A549 treated with dexamethasone at 1 μM for 4 hours (cell line): ENCODE measurements at places on chromosomes 3 and 15. TPM values are rescaled to one million over a fixed set of nuclear protein-coding genes. Genes with fewer than 3 reads are reported as not detected.

Gene STAC
- 1.7 to 2.3 TPM (median 2.1 TPM) in 5 replicates for total RNA-seq

Gene MFN1
- 16.8 to 21.7 TPM (median 20.8 TPM) in 5 replicates for total RNA-seq

Gene CKMT1B
- total RNA-seq: 2.4 to 5.3 TPM (median 3.9 TPM) in 5 replicates

Gene STRA6
- total RNA-seq: 44.2 to 82.1 TPM (median 71.9 TPM) in 5 replicates

Gene UBAP1L
- 0.29 to 1.4 TPM (median 0.61 TPM) in 5 replicates for total RNA-seq

Gene TMEM207
- not detected in 5 replicates for total RNA-seq

Gene PSTPIP1
- 0.21 to 0.43 TPM (median 0.25 TPM) in 5 replicates for total RNA-seq

Gene TMEM158
- 7.2 to 9.7 TPM (median 8.6 TPM) in 5 replicates for total RNA-seq

Gene CADPS
- not detected in 5 replicates for total RNA-seq

Gene RYR3
- 0.05 to 0.12 TPM (median 0.07 TPM) in 4 of 5 replicates, not detected in the other for total RNA-seq

Gene GOLGA8S
- total RNA-seq: 0.09 to 0.18 TPM (median 0.11 TPM) in 5 replicates

Gene FHIT
- 0.41 to 3.3 TPM (median 0.60 TPM) in 5 replicates for total RNA-seq

Gene CXCR6
- not detected in 5 replicates for total RNA-seq

Gene STXBP5L
- total RNA-seq: not detected in 5 replicates

Gene ARGFX
- total RNA-seq: not detected in 5 replicates

Gene ECE2
- not detected in 5 replicates for total RNA-seq

Gene CDAN1
- 3.9 to 6.9 TPM (median 6.4 TPM) in 5 replicates for total RNA-seq

Gene CRELD1
- total RNA-seq: 10.1 to 15.5 TPM (median 13.5 TPM) in 5 replicates

Gene CFAP92
- total RNA-seq: not detected in 5 replicates

Gene EIF4E3
- total RNA-seq: 3.6 to 5.2 TPM (median 4.7 TPM) in 5 replicates

Gene KBTBD13
- total RNA-seq: not detected in 5 replicates

Gene GOLIM4
- total RNA-seq: 17.0 to 24.2 TPM (median 23.2 TPM) in 5 replicates

Gene ENTPD3
- total RNA-seq: 0.03 to 0.05 TPM (median 0.04 TPM) in 3 of 5 replicates, not detected in the others

Gene HYAL3
- 7.0 to 9.9 TPM (median 8.8 TPM) in 5 replicates for total RNA-seq

Gene FBLN2
- total RNA-seq: 1.5 to 2.8 TPM (median 2.1 TPM) in 5 replicates
